Motor neuron (in vitro differentiated cells): ENCODE measurements at places on chromosomes 13 and 19.

DNA sequence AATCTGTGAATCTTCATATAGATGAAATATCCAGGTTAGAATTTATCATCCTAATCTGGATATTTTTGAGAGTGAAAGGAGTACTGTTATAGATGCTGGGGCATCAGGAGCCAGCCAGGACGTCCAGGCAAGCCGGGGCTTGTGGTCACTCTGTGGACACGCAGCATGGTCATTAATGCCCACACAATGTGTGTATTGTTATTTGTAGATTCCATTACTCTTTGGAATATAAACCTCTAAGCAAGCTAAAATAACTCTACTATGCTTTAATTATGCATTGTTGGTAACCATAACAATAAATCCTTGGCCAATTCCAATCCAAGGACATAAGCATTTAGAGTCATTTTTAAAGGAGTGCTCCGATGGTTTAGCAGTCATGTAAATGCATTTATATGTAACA, 137.9 kb downstream of the TM9SF2 start:
- no peak for ATAC-seq

DNA sequence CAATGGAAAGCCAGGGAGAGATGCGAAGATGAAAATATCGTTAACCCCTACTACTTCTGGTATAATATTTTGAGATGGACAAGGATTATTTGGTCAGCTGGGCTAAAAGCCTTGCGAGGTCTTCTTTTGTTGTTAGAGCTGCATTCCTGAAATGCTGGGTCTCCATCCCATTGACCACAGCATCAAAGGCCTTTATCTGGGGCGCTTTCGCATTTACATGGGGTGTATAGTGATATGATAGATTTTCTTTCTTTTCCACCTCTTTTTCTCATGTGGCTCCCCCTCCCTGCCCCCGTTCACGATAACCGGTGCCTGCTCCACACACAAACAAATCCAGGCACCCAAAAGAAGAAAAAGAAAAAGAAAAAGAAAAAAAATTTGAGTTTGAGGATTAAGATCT, 77.5 kb downstream of the ZNF536 start:
- ATAC-seq: peak; percentile 33

GRCh38 chr19:13920940-13921747, 15.1 kb downstream of the CC2D1A start:
- ATAC-seq: peak; percentile 94

GRCh38 chr13:100178309-100178708, 89.4 kb downstream of the PCCA start:
- ATAC-seq: no peak

- no peak for ATAC-seq
Observed at GRCh38 chr19:5312058-5312457, 28.6 kb downstream of the PTPRS start.
